ENCODE measurements at places on chromosomes 4 and X.

- no peak for DNase-seq
Measured at GRCh38 chr4:40832175-40832574, 82.4 kb downstream of the NSUN7 start.

- no peak for DNase-seq
Measured at GRCh38 chr4:172881645-172882044, 287.0 kb upstream of the GALNT7 start.

GRCh38 chrX:47200385-47201150 lies 6.9 kb downstream of the UBA1 start:
- no peak for DNase-seq

- no peak for DNase-seq
Measured at GRCh38 chr4:153438916-153439756, 27.0 kb upstream of the TMEM131L start.

- no peak for DNase-seq
Measured at GRCh38 chrX:80285131-80285773, 135.0 kb upstream of the TENT5D start.

DNA sequence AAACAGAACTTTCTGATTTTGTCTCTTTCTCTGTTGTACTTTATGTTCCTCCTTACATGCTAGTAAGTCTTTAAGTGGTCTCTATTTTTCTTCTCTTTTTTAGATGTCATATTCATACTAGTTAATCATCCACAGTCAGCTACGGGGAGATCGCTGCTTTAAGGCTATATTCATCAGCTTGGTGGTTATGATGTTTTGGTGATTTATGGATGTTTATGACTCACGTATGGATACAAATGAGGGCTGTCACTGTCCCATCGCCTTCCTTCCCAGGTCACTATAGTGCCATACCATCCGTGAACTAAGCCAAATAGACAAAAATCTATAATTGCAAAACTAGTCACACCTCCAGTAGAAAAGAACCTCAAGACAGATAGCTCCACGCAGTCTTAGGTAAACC lies 296.8 kb upstream of the AADAT start:
- no peak for DNase-seq

DNA sequence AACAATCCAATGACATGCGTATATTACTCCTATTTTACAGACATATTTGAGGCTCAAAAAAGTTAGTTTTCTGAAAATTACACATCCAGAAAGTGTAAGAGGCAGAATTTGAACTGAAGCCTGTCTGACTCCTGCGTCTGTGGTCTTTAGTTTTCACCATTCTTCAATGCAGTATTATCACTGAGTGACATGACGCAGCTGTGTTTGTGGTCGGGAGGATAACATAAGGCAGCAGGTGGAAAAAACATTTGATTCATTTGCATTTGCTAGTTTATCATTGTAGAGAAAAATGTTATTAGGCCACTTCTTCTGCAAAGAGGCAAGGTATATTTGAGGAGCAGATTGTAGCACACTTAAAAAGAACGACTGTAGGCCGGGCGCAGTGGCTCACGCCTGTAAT lies 186.7 kb downstream of the TENM3 start:
- DNase-seq, result no peak

GRCh38 chr4:121794505-121795188 lies 6.5 kb upstream of the EXOSC9 start:
- DNase-seq, result no peak

- DNase-seq, result no peak
Measured at GRCh38 chr4:155338196-155338595, 38.6 kb downstream of the MAP9 start.

- DNase-seq, result no peak
Measured at GRCh38 chr4:189533603-189534002, 407.1 kb upstream of the FRG1 start.

GRCh38 chr4:107799669-107800450 lies 24.9 kb upstream of the SGMS2 start:
- no peak for DNase-seq

GRCh38 chrX:40012039-40012867 lies 85.5 kb downstream of the BCOR start:
- no peak for DNase-seq

DNA sequence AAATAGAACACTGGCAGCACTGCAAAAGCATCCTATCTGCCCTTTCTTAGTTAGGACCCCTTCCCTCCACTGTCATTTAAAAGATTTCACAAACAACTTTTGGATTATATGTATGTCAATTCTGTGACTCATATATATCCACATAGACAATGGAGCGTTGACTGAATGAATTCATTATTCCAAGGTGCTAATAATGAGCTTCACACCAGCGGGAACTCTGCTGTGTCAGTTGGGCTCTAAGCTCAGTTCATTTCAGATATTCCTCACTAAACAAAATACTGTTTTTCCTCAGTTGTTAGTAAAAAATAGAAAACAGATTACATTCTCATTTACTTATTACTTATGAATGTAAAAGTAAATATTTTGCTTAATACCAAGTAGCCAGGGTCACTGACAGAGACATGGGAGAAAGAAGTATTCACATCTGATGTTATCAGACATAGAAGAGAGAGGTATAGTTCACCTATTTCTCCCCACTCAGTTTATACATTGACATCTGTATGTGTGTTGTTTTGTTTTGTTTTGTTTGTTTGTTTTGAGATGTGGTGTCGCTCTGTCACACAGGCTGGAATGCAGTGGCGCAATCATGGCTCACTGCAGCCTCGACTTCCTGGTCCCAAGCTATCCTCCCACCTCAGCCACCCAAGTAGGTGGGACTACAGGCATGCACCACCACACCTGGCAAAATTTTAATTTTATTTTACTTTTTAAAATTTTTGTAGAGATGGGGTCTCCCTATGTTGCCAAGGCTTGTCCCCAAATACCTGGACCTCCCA lies 10.9 kb downstream of the NFKB1 start:
- no peak for DNase-seq

GRCh38 chr4:16077786-16078185 lies 6.0 kb downstream of the PROM1 start:
- no peak for DNase-seq

GRCh38 chrX:37846558-37846933 lies 825 bp downstream of the DYNLT3 start:
- DNase-seq, result no peak

GRCh38 chrX:116172976-116173375 lies 2.4 kb downstream of the AGTR2 start:
- DNase-seq, result no peak

- DNase-seq, result no peak
Measured at GRCh38 chrX:68292471-68292870, 140.8 kb downstream of the OPHN1 start.

DNA sequence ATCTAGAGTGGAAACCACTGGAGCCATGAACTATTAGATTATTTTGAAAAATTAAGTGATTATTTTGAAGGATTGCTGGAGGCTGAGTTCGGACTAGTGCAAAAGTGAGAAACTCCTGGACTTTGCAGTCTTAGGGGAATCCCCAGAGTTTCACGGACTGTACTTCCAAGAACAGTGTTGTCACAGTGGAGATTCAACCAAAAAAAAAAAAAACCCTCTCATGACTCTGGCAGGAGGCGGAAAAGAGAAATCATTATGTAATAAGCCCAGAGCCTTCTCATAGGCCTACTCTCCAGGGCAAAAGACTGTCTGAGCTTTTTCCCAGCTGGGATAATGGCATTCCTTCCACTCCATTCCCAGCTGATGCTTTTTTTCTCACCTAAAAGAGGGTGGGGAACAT lies 16.8 kb upstream of the C4orf51 start:
- DNase-seq, result no peak

DNA sequence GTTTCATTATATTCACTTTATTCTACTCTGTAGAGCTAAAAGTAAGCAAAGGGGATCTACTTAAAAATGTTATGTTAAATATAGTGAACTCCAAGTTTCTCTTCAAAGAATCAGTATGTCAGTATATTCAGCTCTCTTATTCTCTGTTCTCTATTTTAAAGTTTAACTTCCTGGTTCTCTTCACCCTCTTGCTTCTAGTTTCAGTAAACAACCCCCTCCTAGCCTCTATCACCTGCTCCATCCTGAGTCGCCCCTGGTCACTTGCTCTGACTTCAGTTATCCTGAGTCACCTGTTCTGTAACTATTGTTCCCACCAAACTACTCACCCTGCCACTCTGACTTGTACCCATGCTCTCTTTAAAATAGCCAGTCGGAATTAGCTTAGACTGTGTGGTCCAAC lies 180.9 kb upstream of the AADAT start:
- no peak for DNase-seq

DNA sequence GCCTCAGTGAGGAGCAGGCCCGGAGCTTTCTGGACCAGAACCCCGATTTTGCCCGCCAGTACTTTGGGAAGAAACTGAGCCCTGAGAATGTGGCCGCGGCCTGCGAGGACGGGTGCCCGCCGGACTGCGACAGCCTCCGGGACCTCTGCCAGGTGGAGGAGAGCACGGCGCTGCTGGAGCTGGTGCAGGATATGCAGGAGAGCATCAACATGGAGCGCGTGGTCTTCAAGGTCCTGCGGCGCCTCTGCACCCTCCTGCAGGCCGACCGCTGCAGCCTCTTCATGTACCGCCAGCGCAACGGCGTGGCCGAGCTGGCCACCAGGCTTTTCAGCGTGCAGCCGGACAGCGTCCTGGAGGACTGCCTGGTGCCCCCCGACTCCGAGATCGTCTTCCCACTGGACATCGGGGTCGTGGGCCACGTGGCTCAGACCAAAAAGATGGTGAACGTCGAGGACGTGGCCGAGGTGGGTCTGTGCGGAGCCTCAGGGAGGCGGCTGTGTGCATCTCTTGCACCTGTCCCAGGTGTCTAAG lies 323 bp downstream of the PDE6B start:
- no peak for DNase-seq

- DNase-seq, result no peak
Measured at GRCh38 chr4:2741626-2742025, 14.5 kb downstream of the TNIP2 start.

DNA sequence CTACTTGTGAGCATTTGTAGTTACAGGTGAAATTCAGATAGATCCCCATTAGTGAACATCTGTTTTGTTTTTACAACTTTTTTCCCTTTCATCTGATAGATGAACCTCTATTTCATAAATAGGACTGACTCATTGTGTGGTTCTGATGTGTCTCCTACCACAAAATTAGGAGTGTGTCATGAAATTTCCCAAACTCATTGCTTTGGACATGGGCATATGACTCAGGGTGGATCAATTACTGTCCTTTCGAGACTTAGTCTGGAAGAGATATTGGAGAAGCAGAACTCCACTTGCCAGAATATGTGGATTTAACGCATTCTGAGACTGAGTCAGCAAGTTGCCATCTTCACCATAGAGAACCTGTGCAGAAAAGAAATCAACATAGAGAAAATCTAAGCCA lies 53.5 kb upstream of the PCDH10 start:
- no peak for DNase-seq

GRCh38 chr4:180617196-180617595 lies 1626.0 kb upstream of the TENM3 start:
- DNase-seq, result no peak

DNA sequence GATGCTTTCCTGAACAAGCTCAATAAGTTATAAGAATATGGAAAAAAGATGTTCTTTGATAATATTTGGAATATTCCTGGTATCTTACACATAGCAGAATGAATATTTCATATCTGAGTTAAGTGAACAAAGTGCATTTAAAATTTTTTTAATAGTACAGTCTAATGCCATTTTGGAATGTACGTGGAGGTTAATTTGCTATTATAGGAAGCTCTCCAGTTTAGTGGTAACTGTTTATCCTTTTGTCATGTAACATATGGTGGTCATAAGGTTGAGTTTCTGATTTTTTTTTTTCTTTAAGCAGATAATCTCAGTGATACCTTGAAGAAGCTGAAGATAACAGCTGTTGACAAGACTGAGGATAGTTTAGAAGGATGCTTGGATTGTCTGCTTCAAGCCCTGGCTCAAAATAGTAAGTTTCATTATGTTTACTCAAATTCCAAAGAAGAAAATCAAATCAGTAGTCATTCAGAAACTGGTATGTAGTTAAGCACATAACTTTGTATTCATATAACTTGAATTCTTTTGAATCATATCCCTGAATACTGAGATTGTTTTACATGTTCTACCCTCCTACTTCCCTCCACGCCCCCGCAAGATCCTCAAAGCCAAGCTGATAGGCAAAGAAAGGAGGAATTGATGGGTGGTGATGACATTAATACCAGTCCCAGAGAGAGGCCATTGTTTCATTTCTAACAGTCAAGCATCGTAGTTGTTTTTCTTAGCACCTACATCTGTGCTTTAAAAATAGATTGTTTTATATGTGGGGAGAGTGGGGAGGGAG lies 32.1 kb downstream of the RAP1GDS1 start:
- no peak for DNase-seq

- no peak for DNase-seq
Measured at GRCh38 chr4:118224243-118224829, 128.5 kb downstream of the PRSS12 start.

DNA sequence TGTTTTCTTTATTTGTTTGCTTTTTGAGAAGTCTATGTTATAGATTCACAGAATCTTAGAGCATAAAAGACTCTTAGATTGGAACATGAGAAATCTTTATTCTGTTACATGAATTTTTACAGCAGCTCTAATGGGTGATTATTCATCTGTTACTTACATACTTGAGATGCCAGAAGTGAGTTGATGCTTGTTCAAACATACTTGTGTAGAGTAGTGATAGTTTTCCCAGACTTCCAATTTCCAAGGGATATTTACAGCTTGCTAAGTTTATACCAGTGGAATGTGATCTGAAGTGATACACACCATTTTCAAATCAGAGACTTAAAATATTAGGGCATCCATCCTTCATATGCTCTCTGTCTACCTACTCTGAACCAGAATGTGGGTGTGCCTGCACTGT lies 252.9 kb upstream of the SMIM31 start:
- no peak for DNase-seq

- no peak for DNase-seq
Measured at GRCh38 chr4:181219783-181220416, 1023.3 kb upstream of the TENM3 start.

Data from stimulated activated CD4-positive, alpha-beta T cell treated with anti-CD3 and anti-CD28 coated beads, Interleukin-1b, Interleukin-23, amount 100 ng/mL, for 4 hours (primary cell).